H4 (cell line): ENCODE measurements at places on chromosomes 7 and 10. TPM values are rescaled to one million over a fixed set of nuclear protein-coding genes. Genes with fewer than 3 reads are reported as not detected.

The MLLT10 gene
- total RNA-seq = 7.9 TPM in 2 replicates

The SUGCT gene
- 2.1 and 5.0 TPM in 2 replicates for total RNA-seq

- DNase-seq = peak; percentile 95
These were observed 7.6 kb downstream of the GPNMB start for GRCh38 chr7:23254051-23254681.

- DNase-seq = no peak
These were observed 43.7 kb downstream of the HIF1AN start for GRCh38 chr10:100579261-100580090.

DNA sequence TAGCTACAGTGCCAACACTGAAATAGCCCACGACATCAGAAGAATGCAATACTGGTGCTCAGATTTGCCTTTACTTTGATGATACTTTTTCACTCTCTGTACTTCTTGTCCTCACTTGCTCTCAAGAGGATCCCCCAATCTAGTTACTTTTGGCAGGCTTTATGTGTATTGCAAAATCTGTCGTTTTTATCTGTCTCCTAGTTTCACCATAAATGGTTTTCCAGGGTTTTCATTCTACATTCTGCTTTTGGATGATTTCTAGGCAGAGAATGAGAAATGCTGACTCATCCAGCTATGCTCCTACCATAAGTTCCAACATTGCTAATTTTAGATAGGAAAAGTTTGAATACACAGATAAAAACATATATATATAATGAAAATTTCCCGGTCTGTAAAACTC, 659.5 kb upstream of the NRG3 start:
- no peak for DNase-seq

GRCh38 chr10:1625731-1626130, 111.6 kb downstream of the ADARB2 start:
- no peak for DNase-seq

DNA sequence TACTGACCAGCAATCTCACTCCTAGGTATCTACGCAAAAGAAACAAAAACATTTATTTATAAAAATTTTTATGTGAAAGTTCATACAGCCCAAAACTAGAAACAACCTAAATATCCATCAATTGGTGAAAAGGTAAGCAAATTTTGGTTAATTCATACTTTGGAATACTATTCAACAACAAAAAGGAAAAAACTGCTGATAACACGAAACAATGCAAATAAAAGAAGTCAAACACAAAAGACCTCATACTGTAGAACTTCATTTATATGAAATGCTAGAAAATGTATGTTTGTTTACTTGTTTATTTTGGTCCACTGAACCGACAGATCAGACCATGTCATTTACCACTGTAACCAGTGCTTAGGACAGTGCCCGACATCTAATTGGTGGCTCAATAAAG, 60.3 kb downstream of the USP6NL start:
- no peak for DNase-seq

GRCh38 chr10:24873281-24873683, 79.1 kb downstream of the PRTFDC1 start:
- peak; percentile 86 for DNase-seq
